Testis (tissue), 5 donors: ENCODE measurements at places on chromosomes 6 and 20.

DNA sequence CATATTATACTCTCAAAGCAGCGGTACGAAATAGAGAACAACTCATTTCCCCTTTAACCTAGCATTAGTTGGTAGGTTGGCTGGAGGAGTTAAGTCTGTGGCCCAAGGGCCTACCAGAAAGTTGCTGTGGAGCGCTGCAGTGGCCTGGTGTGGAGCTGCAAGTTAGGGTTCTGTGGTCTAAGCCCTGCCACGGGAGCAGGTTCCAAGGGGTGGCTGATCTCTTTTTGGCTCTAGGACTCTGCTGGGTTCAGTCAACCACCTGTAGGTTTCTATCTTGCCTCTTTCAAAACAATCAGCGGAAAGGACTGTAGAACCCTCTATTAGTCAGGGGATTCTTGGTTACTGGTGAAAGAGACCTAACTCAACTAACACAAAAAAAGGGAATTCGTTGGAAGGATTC, 54.5 kb upstream of the TULP4 start:
- no peak overlapping the region for H3K27ac ChIP-seq
- no peak for DNase-seq
- no peaks in the 10 kb centered on the region for H3K27me3 ChIP-seq
- H3K36me3 ChIP-seq, result no peaks in the 10 kb centered on the region
- no peak overlapping the region for H3K4me3 ChIP-seq

DNA sequence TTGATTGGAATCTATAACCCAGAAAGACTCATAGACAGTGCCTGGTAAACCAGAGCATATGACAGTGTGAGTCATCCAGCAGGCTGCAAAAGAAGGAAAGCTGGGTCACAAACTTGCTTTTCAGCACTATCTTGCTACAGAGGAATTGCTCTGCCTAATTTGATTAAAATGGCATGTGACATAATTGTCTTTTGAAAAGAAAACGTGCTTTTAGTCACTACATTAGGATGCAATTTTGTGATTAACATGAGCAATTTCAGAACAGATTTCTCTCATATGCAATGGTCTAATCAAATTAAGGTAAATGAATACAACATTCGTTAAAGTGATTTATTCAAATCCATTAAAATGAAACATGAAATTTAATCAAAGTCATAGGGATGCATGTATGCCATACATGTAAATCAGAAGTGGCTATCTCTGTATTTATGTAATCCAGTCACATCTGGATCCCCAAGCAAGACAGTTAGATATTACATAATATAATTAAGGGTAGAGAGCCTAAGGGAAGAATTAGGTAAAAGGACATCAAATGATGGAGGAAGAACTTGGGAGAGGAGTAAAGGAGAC, 400.0 kb upstream of the HTR1E start:
- H3K27ac ChIP-seq, result no peak overlapping the region
- no peaks in the 10 kb centered on the region for H3K4me1 ChIP-seq
- H3K36me3 ChIP-seq, result no peaks in the 10 kb centered on the region
- H3K4me3 ChIP-seq, result no peak overlapping the region
- H3K27me3 ChIP-seq, result no peaks in the 10 kb centered on the region

GRCh38 chr6:26576407-26576843, 20.3 kb upstream of the ABT1 start:
- DNase-seq, result no peak
- H3K4me3 ChIP-seq, result peak overlapping the region; percentile 42
- H3K27ac ChIP-seq, result no peak overlapping the region
- H3K4me1 ChIP-seq, result no peaks in the 10 kb centered on the region
- no peaks in the 10 kb centered on the region for H3K27me3 ChIP-seq

- peaks cover 10% of the 10 kb centered on the region for H3K4me1 ChIP-seq
- DNase-seq, result peak; percentile 84
- peak within 1 kb of the TSS; percentile 45 for H3K4me3 ChIP-seq
- no peaks in the 10 kb centered on the region for H3K27me3 ChIP-seq
- no peaks in the 10 kb centered on the region for H3K36me3 ChIP-seq
- H3K27ac ChIP-seq, result no peak within 1 kb of the TSS
These were observed at the start of gene KCNK5 for GRCh38 chr6:39228992-39229767. TSS of gene KCNK5 (minus strand) at chr6:39229475. CDS start at chr6:39229111, 364 bp downstream.

DNA sequence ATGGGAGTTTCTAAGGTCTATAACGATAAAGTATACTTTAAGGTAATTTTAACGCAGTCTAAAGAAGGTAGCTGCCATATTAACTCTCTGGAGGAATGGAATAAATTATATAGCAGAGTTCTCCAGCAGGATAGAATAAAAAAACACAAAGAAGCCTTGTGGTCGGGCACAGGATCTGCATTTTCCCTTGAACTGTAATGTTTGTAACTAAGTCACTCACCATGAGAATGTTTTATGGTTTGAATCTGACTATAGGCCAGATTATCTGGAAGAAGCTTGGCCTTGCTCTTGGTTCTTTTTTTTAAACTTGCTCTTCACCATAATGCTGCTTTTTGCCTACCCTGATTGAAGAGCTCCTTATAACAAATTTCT, 238.8 kb upstream of the NOX3 start:
- no peak for DNase-seq
- no peaks in the 10 kb centered on the region for H3K36me3 ChIP-seq
- no peak overlapping the region for H3K27ac ChIP-seq
- H3K4me3 ChIP-seq, result no peak overlapping the region

- no peak overlapping the region for H3K4me3 ChIP-seq
- DNase-seq, result no peak
- no peaks in the 10 kb centered on the region for H3K36me3 ChIP-seq
- H3K4me1 ChIP-seq, result no peaks in the 10 kb centered on the region
- no peaks in the 10 kb centered on the region for H3K27me3 ChIP-seq
These were observed 182.2 kb downstream of the COL12A1 start for GRCh38 chr6:75023634-75024033.

DNA sequence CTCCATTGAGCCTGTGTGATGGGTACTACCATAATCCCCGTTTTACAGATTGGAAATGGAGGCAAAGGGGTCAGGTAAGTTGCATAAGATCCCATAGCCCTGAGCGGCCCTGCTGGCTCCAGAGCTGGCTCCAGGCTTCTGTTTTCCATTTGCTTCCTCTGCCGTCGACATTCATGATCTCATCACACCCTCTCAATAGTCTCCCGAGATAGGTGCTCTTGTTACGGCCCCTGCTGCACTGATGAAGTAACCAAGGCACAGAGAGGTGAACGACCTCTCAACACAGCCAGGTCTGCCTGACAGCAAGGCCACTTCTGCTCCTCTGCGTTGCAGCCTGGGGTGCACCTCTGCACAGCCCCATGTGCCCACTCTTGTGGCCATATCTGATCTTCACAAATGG, 16.9 kb downstream of the CDH22 start:
- no peaks in the 10 kb centered on the region for H3K27me3 ChIP-seq
- no peaks in the 10 kb centered on the region for H3K4me1 ChIP-seq
- no peak overlapping the region for H3K4me3 ChIP-seq
- no peaks in the 10 kb centered on the region for H3K36me3 ChIP-seq

GRCh38 chr20:35192118-35192872, 20.4 kb downstream of the PROCR start:
- H3K27ac ChIP-seq, result peak overlapping the region; percentile 6
- H3K36me3 ChIP-seq, result no peaks in the 10 kb centered on the region
- H3K27me3 ChIP-seq, result no peaks in the 10 kb centered on the region
- H3K4me1 ChIP-seq, result peaks cover 17% of the 10 kb centered on the region
- DNase-seq, result peak; percentile 69
- H3K4me3 ChIP-seq, result no peak overlapping the region

GRCh38 chr6:134230087-134230700, 87.7 kb downstream of the SGK1 start:
- no peaks in the 10 kb centered on the region for H3K36me3 ChIP-seq
- H3K27ac ChIP-seq, result no peak overlapping the region
- no peak overlapping the region for H3K4me3 ChIP-seq
- no peaks in the 10 kb centered on the region for H3K4me1 ChIP-seq
- no peaks in the 10 kb centered on the region for H3K27me3 ChIP-seq
- no peak for DNase-seq

DNA sequence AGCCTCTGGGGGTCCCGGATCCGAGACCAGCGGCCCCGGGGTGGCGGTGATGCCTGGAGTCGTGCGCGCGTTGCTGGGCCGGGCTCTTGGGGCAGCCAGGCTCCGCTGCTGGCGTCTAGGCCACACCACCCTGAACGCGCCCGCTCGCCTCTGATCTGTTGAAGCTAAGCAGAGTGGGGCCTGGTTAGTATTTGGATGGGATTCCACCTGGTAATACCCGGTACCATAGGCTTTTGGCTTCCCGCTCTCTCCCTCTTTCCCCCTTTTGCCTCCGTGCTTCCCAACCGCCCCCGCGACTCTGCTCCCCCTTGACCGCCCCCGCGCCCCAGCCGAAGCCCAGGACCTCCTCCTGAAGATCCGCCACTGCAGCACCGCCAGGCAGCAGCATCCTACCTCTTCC, 1383.5 kb upstream of the DEFB115 start:
- peak overlapping the region; percentile 20 for H3K27ac ChIP-seq
- H3K4me3 ChIP-seq, result no peak overlapping the region
- no peaks in the 10 kb centered on the region for H3K27me3 ChIP-seq
- no peaks in the 10 kb centered on the region for H3K36me3 ChIP-seq

- H3K36me3 ChIP-seq, result no peaks in the 10 kb centered on the region
- H3K27me3 ChIP-seq, result no peaks in the 10 kb centered on the region
- no peak for DNase-seq
- no peak overlapping the region for H3K27ac ChIP-seq
- H3K4me3 ChIP-seq, result no peak overlapping the region
- H3K4me1 ChIP-seq, result no peaks in the 10 kb centered on the region
These were observed 509.9 kb upstream of the ID4 start for GRCh38 chr6:19327241-19327640.

GRCh38 chr20:57738484-57738883, 28.7 kb upstream of the PMEPA1 start:
- no peak overlapping the region for H3K27ac ChIP-seq
- DNase-seq, result no peak
- H3K27me3 ChIP-seq, result no peaks in the 10 kb centered on the region
- H3K4me3 ChIP-seq, result no peak overlapping the region
- no peaks in the 10 kb centered on the region for H3K4me1 ChIP-seq
- H3K36me3 ChIP-seq, result no peaks in the 10 kb centered on the region

DNA sequence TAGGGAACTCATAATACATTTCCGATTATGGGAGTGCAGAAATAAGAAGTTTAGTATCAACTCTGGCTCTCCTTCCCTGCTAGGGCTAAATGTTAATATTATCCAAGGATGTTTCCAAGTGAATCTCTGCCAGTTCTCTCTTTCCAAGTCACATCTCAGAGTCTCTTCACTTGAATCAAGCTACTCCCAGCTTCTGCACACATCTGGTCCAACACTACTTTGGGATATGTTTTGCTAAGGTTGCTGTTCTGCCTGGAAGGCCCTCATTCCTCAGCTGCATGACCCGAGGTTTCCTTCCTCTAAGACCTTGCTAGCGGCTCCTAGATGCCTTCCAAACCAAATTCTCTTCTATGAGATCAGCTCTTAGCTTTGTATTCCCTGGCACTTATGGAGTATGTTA, 331.8 kb downstream of the GJA1 start:
- no peaks in the 10 kb centered on the region for H3K4me1 ChIP-seq
- no peaks in the 10 kb centered on the region for H3K36me3 ChIP-seq
- H3K4me3 ChIP-seq, result no peak overlapping the region
- H3K27ac ChIP-seq, result no peak overlapping the region
- no peak for DNase-seq

GRCh38 chr20:415820-416322, 7.8 kb downstream of the RBCK1 start:
- H3K27me3 ChIP-seq, result no peaks in the 10 kb centered on the region
- H3K4me1 ChIP-seq, result peaks cover 14% of the 10 kb centered on the region
- DNase-seq, result no peak
- H3K27ac ChIP-seq, result no peak overlapping the region

DNA sequence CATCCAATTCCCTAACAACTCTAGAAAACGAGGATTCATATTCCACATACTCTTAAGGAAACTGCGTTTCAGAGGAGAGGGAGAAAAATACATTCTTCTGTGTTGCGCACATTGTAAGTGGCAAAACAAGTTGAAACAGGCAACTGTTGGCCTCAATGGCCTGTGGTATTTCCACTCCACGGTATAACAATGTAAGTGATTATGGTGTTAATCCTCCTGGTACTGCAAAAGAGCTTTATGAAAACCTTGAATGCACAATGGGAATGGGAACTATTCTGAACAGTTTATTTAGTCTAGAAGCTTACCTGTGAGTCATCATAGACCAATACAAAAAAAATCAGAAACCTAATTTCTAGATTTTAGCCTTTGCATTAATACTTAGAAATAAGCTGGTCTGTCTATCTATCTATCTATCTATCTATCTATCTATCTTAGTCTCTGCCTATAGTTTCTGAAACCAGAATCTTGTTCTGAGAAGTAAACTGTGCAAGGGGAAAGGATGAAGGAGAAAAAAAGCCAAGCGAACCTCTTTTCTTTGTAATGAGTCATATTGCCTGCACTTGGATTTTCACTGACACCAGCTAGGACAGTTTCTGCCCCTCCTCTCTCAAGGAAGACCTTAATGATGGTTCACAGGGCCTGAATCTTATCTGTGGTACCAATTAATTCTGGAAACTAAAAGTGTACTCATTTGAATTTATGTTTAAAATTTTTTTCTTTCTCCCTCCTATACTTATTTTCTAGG, 101.5 kb downstream of the RNF144B start:
- no peak overlapping the region for H3K27ac ChIP-seq
- H3K4me3 ChIP-seq, result no peak overlapping the region
- H3K4me1 ChIP-seq, result no peaks in the 10 kb centered on the region
- DNase-seq, result no peak

DNA sequence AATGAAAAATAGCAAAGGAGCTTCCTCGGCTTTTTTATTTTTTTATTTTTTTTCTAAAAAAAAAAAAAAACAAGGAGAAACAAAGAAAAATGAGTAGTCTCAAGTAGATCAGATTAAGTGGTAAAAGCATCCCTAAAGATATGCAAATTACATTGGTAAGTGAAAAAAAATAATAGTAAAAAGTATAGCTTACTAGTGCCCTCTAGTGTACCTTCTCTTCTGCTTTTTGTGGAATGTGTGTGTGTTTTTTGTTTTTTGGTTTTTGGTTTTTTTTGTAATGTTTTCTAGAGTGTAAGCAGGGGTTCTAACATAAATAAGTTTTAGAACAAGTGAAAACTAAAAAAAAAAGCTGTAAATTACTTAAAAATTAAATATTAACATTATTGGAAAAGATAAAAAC, 1062.0 kb downstream of the HACE1 start:
- no peak for DNase-seq
- no peaks in the 10 kb centered on the region for H3K27me3 ChIP-seq
- H3K27ac ChIP-seq, result no peak overlapping the region
- no peaks in the 10 kb centered on the region for H3K4me1 ChIP-seq

GRCh38 chr6:7978736-7979135, 68.1 kb upstream of the TXNDC5 start:
- H3K36me3 ChIP-seq, result no peaks in the 10 kb centered on the region
- H3K27me3 ChIP-seq, result no peaks in the 10 kb centered on the region
- H3K4me3 ChIP-seq, result no peak overlapping the region

GRCh38 chr20:33561692-33562601, 72.1 kb downstream of the CBFA2T2 start:
- DNase-seq, result peak; percentile 37
- no peak overlapping the region for H3K27ac ChIP-seq
- peaks cover 4% of the 10 kb centered on the region for H3K4me1 ChIP-seq
- H3K27me3 ChIP-seq, result no peaks in the 10 kb centered on the region
- H3K36me3 ChIP-seq, result no peaks in the 10 kb centered on the region

- H3K4me1 ChIP-seq, result no peaks in the 10 kb centered on the region
- DNase-seq, result no peak
- no peaks in the 10 kb centered on the region for H3K36me3 ChIP-seq
- no peak overlapping the region for H3K4me3 ChIP-seq
These were observed 37.1 kb downstream of the PPP1R16B start for GRCh38 chr20:38842558-38842981.

GRCh38 chr6:135147637-135148592, 33.2 kb upstream of the MYB start:
- DNase-seq, result no peak
- H3K36me3 ChIP-seq, result no peaks in the 10 kb centered on the region
- no peak overlapping the region for H3K27ac ChIP-seq
- H3K4me3 ChIP-seq, result no peak overlapping the region
- no peaks in the 10 kb centered on the region for H3K27me3 ChIP-seq
- H3K4me1 ChIP-seq, result no peaks in the 10 kb centered on the region
